Dermis blood vessel endothelial cell (primary cell): ENCODE measurements at places on chromosomes 2 and 18. TPM values are rescaled to one million over a fixed set of nuclear protein-coding genes. Genes with fewer than 3 reads are reported as not detected.

CRYBA2 gene
- total RNA-seq, result not detected in 2 replicates

CFAP65 gene
- not detected in 2 replicates for total RNA-seq

HOXD10 gene
- 7.7 and 15.2 TPM in 2 replicates for total RNA-seq

PDCD1 gene
- not detected in 2 replicates for total RNA-seq

NYAP2 gene
- not detected in 2 replicates for total RNA-seq

AMER3 gene
- total RNA-seq, result not detected in 2 replicates

TMEM200C gene
- not detected in 2 replicates for total RNA-seq

ZRANB3 gene
- total RNA-seq, result 4.9 and 8.0 TPM in 2 replicates

POTEC gene
- not detected in 2 replicates for total RNA-seq

ZNF396 gene
- total RNA-seq, result 0.51 and 0.79 TPM in 2 replicates

KCNJ3 gene
- total RNA-seq, result not detected in 2 replicates

PROKR1 gene
- under 0.01 TPM in 1 of 2 replicates, not detected in the other for total RNA-seq

SULT1C2 gene
- total RNA-seq, result 0.05 TPM in 1 of 2 replicates, not detected in the other

DYNAP gene
- total RNA-seq, result not detected in 2 replicates

NIF3L1 gene
- total RNA-seq, result 10.9 and 17.5 TPM in 2 replicates

SPP2 gene
- total RNA-seq, result not detected in 2 replicates

DIS3L2 gene
- 19.6 and 23.7 TPM in 2 replicates for total RNA-seq

CCDC74A gene
- 2.2 and 6.5 TPM in 2 replicates for total RNA-seq

ASB18 gene
- under 0.01 TPM in 1 of 2 replicates, not detected in the other for total RNA-seq

ZEB2 gene
- 5.3 and 8.4 TPM in 2 replicates for total RNA-seq

TMEM17 gene
- 0.51 and 1.1 TPM in 2 replicates for total RNA-seq

INPP5D gene
- 45.3 and 45.7 TPM in 2 replicates for total RNA-seq

METTL21A gene
- total RNA-seq, result 22.8 and 24.2 TPM in 2 replicates

STARD6 gene
- 0.09 TPM in 1 of 2 replicates, not detected in the other for total RNA-seq

MALT1 gene
- 34.5 and 37.1 TPM in 2 replicates for total RNA-seq

PARD3B gene
- total RNA-seq, result 13.3 and 14.3 TPM in 2 replicates

EMX1 gene
- total RNA-seq, result not detected in 2 replicates

CHRND gene
- total RNA-seq, result not detected in 2 replicates

SERPINB4 gene
- not detected in 2 replicates for total RNA-seq

OTOS gene
- not detected in 2 replicates for total RNA-seq

CPO gene
- not detected in 2 replicates for total RNA-seq
